ENCODE measurements at places on chromosomes 11 and 22.

DNA sequence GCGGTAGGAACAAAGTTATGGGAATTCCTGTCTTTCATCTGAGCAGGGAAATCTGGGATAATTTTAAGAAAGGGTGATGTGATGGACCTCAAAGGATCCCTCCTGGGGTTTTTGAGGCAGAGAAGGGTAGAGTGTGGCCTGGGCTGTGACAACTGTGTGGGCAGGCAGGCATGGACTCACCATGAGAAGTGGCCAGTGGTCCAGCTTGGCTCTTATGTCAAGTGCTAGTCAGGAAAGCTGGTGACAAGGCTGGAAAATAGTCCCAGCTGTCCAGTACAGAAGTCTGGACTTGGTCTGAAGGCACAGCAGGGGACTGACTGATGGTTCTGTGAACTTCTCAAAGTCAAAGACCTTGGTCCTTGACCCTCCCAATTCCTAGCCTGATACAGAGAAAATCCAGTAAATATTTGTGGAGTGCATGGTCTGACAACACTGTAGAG lies 1.7 kb downstream of the PPFIBP2 start:
- no peak for DNase-seq

DNA sequence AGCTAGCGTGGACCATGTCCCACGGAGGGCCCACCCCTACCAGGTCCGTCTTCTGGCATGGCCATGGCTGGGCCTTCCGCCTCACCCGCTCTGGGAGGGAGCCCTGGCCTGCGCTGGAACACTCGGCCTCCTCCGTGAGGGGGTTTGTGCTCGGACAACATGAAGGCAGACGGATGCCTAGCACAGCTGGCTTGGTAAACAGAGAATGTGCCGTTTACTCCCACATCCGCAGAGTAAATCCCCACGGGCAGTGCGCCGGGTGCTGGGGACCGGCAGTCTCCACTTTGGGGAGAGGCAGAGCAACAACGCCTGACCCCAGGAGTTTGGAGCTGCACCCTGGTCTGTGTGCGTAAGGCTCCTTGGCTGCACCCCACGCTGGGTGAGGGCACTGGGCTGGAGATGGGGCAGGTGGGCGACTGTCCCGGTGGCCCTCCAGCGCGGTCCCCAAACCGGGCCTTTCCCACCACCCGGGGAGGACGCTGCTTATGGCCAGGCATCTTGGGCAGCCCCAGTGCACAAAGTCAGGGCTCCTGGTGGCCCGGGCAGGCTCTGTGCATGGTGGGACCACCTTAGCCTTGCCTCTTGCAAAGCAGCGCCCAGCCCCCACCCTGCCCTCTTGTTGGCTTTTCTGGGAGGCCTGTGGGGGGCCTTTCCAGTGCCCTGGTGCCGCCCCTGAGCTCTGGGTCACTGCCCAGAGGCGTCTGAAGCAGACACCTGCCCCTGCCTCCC lies 30.7 kb upstream of the MUC5AC start:
- DNase-seq, result no peak

DNA sequence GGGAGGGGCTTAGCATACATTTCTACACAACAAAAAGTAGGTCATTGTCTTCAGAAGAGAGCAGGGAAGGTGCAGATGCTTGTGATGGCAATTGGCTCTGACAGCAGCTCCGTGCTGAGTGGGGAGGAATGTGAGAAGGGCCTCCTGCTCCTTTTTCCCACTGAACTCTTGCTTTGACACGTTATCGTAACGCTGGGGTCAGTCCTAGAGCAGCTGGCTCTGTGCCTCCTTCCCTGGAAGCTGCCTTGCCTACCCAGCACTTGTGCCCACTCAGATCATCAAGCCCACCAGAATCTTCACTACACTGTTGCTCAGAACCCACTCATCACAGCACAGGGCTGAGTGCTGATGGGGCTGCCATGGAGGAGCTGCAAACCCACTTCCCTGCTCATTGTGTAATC lies 14.9 kb upstream of the NAV2 start:
- DNase-seq, result no peak

DNA sequence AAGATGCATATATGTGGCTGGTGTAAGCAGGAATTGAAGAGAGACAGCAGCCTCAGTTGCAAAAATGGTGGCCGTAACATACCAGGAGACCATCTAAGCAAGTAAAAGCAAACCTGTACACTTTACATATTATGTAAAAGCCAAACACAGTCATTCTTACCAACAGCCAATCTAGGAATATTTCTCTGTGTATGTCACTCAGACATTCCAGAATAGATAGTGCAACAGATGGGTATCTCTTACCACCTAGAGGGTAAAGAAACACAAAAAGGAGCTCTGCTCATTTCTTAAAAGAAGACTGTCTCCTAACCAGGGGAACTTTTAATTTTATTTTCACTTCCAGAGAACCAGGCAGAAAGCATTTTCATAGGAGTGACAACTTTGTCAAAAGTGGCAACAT lies 38.7 kb downstream of the GLYAT start:
- no peak for DNase-seq

GRCh38 chr11:87437133-87437843 lies 399.6 kb downstream of the TMEM135 start:
- DNase-seq, result no peak

DNA sequence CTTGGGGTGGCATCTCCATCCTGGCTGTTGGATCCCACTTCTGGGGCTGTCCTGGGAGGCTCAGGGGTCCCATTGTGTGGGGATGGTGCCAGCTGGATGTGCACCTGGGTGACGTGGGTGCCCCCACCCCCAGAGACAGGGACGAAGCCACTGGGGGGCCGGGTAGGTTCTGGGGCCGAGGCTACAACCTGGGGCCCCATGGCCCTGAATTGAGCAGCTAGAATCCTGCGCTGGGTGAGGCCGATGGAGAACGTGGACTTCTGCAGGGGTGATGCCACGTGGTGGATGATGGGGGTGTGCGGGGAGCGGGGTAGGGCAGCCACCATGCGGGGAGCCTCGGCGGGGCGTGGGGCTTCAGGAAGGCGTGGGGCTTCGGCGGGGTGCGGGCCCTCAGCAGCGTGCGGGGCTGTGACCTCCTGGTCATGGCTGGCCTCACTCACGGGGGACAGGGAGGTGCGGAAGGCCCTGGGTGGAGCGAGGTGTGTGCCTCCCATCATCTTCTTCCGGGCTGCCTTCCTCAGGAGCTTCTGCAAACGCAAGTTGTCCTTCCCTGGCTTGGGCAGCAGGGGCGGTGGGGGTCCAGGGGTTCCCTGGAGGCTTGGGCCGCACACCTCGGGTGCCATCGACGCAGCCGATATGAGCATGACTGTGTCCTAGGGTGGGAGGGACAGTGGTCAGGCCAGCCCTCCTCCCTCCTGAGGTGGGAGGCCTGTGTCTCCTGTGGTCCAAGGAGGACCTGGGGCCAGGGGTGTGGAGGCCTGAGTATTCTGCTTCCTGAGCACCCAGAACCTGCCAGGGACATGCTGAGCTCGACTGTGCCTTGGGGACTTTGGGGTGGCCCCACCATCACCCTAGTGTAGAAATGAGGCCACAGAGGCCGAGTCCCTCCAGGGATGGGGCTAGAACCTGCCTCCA lies 1.5 kb downstream of the PRR33 start:
- no peak for DNase-seq

DNA sequence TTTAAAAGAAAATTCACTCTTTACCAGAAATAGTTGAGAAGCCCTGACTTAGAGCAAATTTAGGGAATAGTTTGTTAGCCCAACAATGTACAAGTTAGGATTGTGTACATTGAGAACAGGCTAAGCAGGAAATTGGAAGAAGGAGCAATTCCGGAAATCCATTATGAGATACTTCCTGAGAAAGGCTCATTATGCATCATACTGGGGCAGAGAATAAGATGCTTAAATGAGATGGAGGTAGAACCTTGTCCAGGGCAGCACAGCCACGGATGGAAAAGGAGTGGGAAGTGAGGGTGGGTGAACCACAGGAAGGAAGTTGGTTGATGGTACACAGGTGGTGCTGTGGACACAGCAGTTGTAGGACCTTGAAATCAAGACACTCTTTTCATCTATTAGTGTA lies 180.2 kb downstream of the PGR start:
- DNase-seq, result no peak

- DNase-seq, result no peak
Measured at GRCh38 chr11:112525270-112525669, 264.6 kb upstream of the PLET1 start.

DNA sequence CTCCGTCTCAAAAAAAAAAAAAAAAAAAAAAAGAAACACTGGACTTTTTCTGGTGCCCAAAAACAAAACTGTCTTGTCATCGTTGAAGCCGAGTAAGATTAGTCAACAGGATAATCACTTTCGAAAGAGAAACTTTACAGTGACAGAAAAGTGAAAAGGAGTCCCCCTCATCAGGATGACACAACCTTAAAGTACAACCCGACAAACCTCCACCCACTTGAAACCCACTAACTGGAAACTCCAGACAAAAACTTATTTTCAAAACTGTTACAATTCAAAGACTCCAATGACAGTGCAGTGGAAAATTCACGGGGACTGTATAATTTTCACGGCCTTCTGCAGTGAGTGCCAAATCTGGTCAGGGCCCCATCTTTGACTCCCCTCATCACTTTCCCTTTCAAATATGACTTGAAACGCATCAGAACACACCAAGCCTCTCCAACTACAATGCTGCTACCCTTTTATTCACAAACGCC lies 1.3 kb downstream of the DENND5A start:
- no peak for DNase-seq

DNA sequence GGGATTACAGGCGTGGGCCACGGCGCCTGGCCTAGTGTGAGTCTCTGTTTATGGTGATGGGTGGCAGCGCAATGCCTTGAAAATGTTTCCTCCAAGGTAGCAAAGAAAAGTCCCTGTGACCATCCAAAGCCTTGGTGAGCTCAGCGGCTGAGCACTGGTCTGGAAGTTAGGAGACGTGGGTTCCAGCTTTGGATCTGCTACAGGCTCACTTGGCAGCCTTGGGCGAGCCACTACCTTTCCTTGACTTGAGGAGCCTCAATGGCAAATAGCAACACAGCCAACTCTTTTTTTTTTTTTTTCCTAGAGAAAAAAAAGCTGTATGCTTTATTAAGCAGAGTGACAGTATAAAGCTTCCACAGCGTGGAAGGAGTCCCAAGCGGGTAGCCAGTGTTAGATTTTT lies 61.3 kb upstream of the RASD2 start:
- no peak for DNase-seq

DNA sequence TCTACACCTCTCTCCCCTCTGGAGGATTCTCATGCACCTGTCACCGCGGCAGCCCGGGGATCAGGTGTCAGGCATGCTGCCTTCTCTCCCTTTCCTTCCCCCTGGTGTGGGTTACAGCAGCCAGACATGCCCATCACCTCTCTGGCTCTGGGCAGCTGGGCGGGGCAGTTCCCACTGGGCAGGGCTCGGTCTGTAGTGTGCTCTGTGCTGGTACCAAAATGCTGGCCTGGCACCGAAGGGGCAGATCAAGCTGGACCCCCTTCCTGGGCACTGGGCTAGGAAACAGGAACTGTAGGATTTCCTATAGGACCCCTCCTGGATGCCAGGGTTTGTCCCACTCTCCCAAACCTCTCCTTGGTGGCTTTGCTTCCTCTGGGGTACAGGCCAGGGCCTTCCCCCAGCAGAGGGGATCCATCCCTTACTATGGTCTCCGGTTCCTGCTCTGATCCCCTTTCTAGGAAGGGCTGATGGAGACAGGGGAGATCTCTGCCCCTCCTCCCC lies 821 bp downstream of the GAL3ST1 start:
- DNase-seq, result no peak

DNA sequence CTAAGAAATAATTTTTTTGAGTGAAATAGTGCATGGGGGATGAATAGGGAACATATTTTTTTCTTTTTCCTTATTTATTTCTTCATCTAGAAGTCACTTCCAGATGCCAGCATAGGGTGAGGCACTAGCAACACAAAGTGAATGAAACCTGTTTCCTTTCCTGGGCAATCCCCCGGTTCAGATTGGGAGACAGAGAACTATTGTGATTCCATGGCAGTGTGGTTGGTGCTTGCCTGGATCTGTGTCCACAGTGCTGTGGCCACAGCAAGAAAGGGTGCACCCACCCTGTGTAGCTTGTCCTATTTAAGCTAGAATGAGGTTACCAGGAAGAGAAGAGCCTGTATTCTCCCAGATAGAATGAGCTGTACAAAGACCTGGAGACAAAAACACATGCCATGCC lies 57.6 kb downstream of the SLC5A1 start:
- DNase-seq, result no peak

DNA sequence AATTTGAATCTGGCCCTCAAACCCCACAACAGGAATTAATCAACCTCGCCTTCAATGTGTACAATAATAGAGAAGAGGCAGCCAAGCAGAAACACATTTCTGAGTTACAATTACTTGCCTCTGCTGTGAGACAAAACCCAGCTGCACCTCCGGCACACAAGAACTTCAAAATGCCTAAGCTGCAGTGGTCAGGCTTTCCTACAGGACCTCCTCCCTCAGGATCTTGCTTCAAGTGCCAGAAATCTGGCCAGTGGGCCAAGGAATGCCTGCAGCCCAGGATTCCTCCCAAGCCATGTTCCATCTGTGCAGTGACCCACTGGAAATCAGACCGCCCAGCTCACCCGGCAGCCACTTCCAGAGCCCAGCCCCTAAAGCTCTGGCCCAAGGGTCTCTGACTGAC lies 3.4 kb upstream of the NDUFC2 start:
- DNase-seq, result no peak

- DNase-seq, result no peak
Measured at GRCh38 chr11:130645843-130646197, 197.4 kb downstream of the ADAMTS15 start.

DNA sequence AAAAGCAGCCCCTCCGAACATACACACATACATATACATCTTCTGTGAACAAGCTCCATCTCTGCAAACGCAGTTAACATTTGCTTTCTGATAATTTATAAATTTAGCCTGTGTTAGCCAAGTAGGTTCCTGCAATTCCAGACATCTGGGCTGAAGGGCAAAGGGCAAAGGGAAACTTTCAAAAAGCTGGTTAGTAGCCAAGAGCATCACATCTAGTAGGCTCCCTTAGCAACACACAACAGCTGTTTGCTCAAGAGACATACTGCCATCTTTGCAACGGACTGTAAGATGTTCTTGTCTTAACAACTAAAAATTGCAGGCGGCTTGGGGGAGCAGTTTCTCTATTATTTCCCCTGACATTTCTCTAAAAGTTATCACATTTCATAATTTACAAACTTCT lies 134.9 kb downstream of the RBFOX2 start:
- no peak for DNase-seq

DNA sequence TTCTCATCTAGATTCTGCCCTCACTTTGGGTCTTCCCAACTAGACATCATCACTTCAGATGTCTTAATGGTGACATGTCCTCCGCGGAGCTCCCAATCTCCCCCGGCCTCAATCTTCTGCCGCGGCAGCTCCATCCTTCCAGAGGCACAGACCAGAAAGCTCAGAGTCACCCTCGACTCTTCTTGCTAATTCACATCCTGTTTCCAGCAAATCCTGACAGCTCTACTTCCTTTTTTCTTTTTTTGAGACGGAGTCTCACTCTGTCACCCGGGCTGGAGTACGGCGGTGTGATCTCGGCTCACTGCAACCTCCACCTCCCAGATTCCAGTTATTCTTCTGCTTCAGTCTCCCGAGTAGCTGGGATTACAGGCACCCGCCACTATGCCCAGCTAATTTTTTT lies 54.5 kb downstream of the CACNG2 start:
- no peak for DNase-seq

Data from hematopoietic multipotent progenitor cell treated with erythropoietin and hydrocortisone succinate and interleukin-3 and kit ligand, for 15 days (in vitro differentiated cells).